Esophagus muscularis mucosa (tissue), 4 donors: ENCODE measurements at places on chromosomes 7 and 10. TPM values are rescaled to one million over a fixed set of nuclear protein-coding genes. Genes with fewer than 3 reads are reported as not detected.

DNA sequence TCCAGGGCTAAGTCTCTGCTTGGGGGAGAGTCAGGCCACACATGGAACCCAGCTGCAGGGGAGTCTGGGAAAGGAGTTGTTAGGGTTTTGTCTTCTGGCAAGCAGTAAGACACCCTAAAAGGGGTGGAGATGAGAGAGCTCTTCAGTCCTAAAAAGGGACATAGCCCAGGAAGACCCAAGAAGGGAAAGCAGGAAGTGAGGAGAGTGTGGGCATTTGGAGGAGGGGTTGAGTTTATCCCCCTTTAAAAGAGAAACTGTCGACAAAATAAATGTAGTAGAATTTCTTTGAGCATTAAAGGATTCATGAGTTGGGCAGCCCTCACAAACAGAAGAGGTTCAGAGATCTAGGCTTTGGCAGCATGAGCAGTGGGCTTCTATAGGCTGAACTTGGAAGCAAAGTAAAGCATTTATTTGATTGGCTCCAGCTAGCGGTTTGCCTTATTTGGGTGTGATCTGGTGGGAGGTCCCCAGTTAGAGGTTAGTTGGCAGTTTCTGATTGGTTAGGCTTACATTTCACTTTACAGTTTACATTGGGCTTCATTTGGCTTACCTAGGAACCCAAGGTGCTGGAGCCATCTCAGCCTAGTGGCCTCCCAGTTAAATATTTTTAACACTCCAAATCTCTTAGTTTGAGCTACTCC lies 246.7 kb downstream of the CAMK1D start:
- no peak for DNase-seq

DNA sequence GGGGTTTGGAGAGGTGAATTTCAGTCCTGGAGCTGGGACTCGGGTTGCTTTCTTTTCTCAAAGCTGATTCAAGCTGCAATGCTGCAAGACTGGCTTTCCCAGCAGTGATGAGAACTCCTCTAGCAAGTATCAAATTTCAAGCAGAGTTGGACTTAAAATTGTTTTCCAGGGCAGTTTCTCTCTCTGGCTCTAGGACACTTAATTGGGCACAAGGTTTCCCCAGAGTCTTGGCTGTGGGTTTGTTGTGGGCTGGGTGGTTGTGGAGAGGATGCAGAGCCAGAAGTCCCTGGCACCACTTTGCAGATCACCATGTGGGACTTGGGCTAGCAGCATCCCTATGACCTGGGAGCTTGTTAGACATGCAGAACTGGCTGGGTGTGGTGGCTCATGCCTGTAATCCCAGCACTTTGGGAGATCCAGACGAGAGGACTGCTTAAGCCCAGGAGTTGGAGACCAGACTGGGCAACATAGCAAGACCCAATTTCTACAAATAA lies 16.8 kb downstream of the AKR1B15 start:
- DNase-seq: no peak

CALHM1 gene
- total RNA-seq: not detected

VGF gene
- total RNA-seq: 0.26 TPM

SLC39A12 gene
- total RNA-seq: not detected

GRCh38 chr7:133778472-133778871 lies 348.7 kb upstream of the LRGUK start:
- no peak for DNase-seq

ALOX5 gene
- 24.9 TPM for total RNA-seq

DNA sequence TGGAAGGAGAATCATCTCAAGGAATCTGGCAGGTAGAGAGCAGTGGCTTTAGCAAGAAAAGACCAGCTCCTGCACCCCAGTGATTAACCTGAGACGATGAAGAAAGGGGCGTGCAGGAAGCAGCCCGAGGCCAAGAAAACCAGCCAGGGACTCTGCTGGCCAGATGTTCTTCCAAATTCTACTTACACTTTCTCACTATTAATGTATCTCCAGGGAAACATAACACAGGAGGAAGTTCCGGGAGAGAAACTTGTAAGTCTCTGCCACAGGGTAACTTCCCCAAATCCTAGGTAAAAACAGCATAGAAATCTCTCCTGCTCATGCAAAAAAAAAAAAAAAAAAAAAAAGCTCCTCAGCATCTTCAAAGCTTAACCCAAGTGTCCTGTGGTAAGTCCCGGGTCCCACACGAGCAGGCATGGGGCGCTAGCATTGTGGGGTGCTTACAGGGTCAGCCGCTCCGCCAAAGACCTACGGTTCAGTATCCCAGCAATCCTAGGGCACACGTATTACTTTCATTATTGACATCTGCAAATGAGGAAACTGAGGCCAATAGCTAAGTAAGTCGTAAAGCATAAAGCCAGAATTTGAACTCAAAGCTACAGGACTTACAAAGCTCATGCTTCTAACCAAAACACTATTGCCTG lies 97.2 kb upstream of the GNA12 start:
- no peak for DNase-seq
